ENCODE measurements at places on chromosomes 11 and 22. TPM values are rescaled to one million over a fixed set of nuclear protein-coding genes. Genes with fewer than 3 reads are reported as not detected.

Gene DRD2
- 0.21 TPM for total RNA-seq

GRCh38 chr11:73520353-73521061, 77.4 kb downstream of the FAM168A start:
- no peak for DNase-seq

DNA sequence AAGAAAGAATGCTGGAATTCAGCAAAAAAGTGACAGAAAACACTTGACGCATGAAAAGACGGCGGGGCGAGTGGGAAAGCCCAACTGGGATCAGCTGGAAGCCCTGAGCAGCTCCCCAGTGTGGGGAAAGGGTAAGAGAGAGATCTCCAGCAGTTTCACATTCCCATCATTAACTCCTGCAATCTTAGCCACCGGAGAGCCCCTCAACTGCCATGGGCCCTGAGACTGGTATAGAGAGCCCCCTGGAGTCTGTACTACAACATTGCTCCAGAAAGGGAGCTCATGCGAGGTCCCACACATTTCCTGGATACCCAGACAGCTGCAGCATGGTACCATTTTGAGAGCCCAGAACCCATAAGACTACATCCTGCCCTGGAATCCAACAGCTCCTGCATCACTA, 31.1 kb downstream of the MRGPRX4 start:
- DNase-seq, result peak; percentile 89

DNA sequence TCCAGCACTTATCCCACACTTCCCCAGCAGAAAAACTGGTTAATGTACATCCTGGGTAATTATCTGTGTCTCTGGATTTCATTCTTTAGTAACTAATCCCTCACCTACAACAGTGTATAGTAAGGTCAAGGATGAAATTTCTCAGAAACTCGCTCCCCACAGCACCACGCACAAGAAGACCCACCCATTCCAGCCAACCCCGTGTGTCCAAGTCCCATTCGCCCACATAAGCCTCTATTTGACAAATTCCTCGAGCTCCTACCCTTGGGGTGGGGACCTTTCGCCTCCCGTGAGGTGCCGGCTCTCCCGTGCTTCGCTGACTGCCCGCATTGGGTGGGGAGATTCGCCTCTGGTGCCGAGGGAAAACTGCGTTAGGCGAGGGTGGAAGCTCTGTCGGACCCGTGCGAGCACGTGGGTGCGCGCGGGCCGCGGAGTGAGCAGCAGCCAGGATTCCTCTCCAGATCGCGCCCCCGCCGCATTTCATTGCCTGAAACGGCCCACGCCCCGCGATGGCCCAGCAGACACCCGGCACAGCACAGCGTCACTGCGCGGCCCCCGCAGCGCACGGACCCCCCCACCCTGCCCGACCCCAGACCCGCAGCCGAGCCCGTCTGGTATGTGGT, 866 bp downstream of the EXPH5 start:
- DNase-seq, result peak; percentile 47

DNA sequence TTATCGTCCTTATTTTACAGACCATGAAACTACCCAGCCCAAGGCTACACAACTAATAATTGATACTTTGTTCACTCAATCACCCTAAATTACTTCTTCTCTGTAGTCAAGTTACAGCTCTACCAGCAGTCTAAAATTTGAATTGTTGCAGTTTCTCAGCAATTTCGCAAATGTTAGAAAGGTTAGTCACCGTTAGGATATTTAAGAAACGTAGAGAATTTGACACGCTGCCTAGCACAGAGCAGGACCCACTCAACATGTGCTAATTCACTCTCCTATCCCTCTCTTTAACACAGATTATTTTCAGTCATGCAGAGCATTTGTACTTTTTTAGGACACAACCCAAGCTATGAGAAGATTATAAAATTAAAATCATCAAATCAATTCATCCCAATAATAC, 771.1 kb upstream of the LUZP2 start:
- no peak for DNase-seq

DNA sequence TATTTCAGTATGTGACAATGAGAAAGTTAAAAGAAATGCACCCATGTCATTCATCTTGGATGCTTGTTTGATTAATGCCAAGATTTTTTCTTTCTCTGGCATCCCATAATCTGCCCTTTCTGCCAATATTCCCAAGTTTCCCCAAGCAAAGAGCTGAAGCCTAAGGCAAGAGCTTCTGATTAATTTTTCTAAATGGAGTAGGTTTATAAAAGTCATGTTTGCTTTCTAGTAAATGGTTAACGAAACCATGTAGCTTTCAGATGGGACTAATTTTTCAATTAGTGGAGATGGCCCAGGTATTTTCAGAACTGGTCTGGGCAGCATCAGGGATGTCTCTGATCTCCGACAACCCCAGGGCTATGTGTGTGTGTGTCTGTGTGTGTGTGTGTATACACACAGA, 55.3 kb downstream of the LRRC4C start:
- DNase-seq, result no peak

DNA sequence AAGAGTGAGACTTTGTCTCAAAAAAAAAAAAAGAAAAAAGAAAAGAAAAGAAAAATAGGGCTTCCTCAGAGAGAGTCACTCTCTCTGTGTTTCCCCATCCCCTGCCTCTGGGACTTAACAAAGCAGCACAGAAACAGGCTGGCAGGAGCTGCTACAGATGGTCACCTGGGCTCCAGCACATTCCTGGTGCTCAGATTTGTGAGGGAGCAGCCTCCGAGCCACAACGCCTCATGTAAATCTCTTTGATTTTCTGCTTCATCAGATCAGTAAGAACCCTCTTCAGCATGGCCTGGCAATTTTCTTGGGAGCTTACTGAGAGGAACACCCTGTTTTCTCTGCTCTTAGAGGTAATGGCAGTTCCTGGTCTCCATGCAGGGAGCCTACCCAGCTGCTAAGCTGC, 15.2 kb upstream of the LDHA start:
- no peak for DNase-seq

GRCh38 chr11:69924308-69925161, 105.3 kb upstream of the FGF3 start:
- no peak for DNase-seq

All from GM23338 (cell line).